ENCODE measurements at places on chromosomes 13 and 19. TPM values are rescaled to one million over a fixed set of nuclear protein-coding genes. Genes with fewer than 3 reads are reported as not detected.

- H3K27ac ChIP-seq: no peak overlapping the region
- no peaks in the 10 kb centered on the region for H3K4me1 ChIP-seq
Observed at GRCh38 chr19:50921426-50922316, 10.5 kb upstream of the KLK4 start.

Gene HIPK4
- not detected for total RNA-seq

GRCh38 chr19:57701625-57702024, 7.4 kb downstream of the ZNF154 start:
- no peaks in the 10 kb centered on the region for H3K4me1 ChIP-seq
- no peaks in the 10 kb centered on the region for H3K36me3 ChIP-seq
- DNase-seq: no peak
- no peak overlapping the region for H3K27ac ChIP-seq
- no peaks in the 10 kb centered on the region for H3K27me3 ChIP-seq

Gene SIGLEC8
- total RNA-seq: not detected

DNA sequence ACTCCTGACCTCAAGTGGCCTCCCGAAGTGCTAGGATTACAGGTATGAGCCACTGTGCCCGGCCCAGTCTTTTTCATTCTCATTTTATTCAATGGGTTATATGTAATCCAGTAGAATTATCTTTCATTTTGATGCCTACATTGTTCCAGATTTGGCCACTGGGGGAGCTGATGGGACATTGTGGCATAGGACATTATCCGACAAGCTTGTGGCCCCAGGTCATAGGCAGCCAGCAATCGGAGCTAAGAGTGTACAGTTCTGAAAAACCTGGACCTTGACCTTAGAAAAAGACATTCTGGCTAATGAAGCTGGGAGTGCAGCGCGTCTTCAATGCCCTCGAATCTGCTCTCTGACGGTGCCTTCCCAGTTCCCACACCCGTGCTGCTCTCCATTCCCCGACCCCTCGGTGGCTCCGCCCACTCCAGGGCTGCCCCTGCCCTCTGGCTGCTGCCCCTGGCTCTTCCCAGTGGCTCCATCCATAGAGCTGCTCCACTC, 108.7 kb downstream of the TEX29 start:
- peak; percentile 73 for DNase-seq
- peaks cover 3% of the 10 kb centered on the region for H3K27me3 ChIP-seq
- no peaks in the 10 kb centered on the region for H3K36me3 ChIP-seq
- 0 out of 2 replicates have a peak, but pooled peaks cover 5% of the 10 kb centered on the region for H3K4me1 ChIP-seq

- no peak overlapping the region for H3K4me3 ChIP-seq
- H3K4me1 ChIP-seq: no peaks in the 10 kb centered on the region
- no peak for DNase-seq
- H3K27me3 ChIP-seq: no peaks in the 10 kb centered on the region
Observed at GRCh38 chr13:84315527-84315926, 433.3 kb upstream of the SLITRK1 start.

Gene SMAD9
- total RNA-seq: 1.2 TPM

DNA sequence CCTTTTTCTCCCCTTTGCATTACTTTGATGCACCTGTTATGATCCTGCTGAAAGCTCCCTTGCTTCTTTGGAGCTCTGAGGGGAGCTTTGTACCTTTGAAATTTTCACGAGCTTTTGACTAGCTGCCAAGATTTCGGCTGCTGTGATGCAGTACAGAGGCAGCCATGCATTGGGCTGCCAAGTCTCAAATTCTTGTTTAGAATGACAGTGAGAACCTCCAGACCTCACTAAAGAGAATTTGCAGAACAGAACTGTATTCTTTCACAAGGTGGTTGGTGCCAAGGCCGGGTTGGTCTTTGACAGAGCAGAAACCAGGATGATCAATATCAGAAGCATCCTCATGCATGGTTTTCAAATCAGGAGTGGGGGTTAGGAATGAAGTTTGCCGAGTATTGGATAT, 414.8 kb downstream of the GPC5 start:
- no peaks in the 10 kb centered on the region for H3K27me3 ChIP-seq
- H3K4me3 ChIP-seq: no peak overlapping the region
- no peak overlapping the region for H3K27ac ChIP-seq

Gene PNMA8A
- not detected for total RNA-seq

DNA sequence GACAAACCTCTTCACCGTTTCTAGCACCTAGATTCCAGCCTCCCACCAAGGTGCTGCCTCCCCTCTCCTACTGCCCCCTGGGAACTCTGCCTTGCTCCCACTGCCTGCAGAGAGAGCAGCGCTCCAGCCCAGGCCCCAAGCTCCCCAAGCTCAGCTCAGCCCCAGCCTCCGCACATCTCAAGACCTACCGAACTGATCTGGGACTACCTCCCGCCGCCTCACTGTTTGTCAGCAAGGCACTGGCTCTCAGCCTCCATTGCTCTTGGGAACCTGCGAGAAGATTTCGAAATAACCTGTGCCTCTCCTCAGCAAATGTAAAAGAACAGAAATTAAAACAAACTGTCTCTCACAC, 92.4 kb upstream of the GPR183 start:
- no peak for DNase-seq
- H3K27me3 ChIP-seq: no peaks in the 10 kb centered on the region
- no peaks in the 10 kb centered on the region for H3K36me3 ChIP-seq
- H3K27ac ChIP-seq: no peak overlapping the region
- H3K4me3 ChIP-seq: no peak overlapping the region

- H3K4me1 ChIP-seq: no peaks in the 10 kb centered on the region
- H3K4me3 ChIP-seq: no peak overlapping the region
- no peaks in the 10 kb centered on the region for H3K27me3 ChIP-seq
- no peaks in the 10 kb centered on the region for H3K36me3 ChIP-seq
Observed at GRCh38 chr19:6443986-6444385, 10.4 kb upstream of the SLC25A41 start.

DNA sequence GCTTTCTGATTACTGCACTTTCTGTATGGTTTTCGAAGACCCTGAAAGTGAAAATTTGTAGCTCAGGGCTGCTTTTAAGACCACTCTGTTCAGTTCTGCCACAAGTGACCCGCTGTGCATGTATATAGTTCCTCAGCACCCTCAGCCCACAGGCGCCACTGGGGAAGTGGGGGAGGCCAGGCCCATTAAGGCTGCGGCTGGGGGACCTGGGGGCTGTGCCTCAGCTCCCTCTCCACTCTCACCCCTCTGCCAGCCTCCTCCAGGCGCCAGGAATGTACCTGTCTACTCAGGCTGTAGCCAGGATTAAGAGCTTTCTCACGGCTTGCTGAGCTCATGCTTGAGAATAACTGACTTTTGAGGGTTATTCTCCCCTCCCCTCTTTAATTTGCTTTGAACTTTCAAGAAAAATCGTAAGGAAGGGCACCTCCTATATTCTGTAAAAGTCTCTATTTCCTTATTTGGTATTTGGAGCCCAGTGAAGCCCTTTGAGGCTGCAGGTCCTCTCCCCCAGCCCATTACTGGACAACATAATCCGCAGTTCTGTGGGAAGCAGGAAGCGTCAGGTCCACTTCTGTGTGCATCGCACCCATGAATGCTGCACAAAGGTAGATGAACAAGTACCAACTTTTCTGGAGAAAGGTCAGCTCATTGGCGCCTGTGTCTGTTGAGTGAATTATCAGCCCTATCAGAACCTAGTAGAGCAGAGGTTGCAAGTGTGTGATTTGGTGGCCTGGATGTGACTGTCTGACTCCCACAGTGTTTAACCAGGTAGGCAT, 29.6 kb downstream of the GJA3 start:
- DNase-seq: peak; percentile 19
- H3K4me1 ChIP-seq: no peaks in the 10 kb centered on the region
- no peak overlapping the region for H3K4me3 ChIP-seq

Gene ZNF284
- total RNA-seq: 3.6 TPM

DNA sequence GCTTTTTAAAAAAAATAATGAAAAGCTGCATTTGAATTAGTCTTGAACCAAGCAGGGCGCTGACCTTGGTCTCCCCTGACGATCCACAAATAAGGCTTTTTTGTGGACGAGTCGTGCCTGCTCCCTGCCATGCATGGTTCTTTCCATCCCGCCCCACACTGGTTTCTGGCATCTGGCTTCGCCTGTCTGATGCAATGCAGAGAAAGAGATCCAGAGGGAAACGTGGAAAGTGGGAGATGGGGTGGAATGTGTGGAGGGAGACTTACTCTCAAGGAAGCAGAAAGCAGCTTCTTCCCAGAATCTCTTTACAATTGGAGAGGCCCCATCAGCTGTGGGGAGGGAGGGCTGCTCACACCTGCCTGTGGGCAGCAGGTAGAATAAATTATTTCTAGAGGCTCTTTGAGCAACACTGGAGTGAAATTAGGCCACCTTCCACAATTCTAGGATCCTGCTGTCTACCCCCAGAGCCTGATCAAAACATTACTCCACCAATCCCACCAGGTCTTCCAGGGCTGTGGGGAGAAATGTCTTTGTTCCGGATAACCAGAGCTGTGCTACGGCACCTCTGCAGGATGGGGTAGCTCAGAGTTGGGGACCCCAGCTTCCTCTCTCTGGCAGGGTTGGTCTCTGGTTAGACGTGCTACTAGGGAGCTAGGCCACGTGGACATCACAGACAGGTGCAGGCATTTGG, 183.5 kb downstream of the UQCRFS1 start:
- H3K4me1 ChIP-seq: no peaks in the 10 kb centered on the region
- no peaks in the 10 kb centered on the region for H3K36me3 ChIP-seq
- no peaks in the 10 kb centered on the region for H3K27me3 ChIP-seq
- no peak for DNase-seq
- no peak overlapping the region for H3K4me3 ChIP-seq

Measured in Caco-2 (cell line).